ENCODE measurements at places on chromosomes 13 and 19.
A peak's percentile ranks its signal among the peaks of the same experiment; 100 is the strongest.

GRCh38 chr13:43512221-43512620, 274.6 kb downstream of the ENOX1 start:
- no peak for DNase-seq

DNA sequence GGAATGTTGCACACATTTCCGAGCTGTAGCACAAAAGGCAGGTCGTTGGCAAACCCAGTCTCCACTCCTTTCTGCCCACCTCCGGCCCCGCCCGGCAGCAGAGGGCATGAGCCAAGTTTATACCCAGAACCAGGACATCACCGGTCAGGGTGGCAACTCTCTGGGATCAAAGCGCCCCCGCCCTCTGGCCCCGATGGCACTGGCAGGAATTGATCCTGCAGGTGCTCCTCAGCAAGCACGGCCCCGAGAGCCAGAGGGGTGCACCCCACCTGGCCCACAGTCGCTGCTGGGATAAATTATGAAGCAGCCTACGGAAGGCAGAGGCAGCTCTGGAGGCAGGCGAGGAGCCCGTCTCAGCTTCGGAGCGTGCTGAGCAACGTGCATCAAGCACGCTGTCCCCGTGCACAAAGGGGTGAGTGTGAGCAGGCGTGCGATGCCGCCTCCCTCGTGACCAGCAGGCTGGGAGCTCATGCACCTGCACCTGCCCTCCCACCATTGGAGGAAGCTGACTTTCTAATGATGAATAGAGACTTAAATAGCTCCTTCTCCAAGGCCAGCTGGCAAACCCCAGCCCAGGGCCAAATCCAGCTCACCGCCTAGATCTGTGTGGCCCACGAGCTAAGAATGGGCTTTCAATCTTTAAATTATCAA, 25.7 kb downstream of the SHC2 start:
- DNase-seq = no peak

DNA sequence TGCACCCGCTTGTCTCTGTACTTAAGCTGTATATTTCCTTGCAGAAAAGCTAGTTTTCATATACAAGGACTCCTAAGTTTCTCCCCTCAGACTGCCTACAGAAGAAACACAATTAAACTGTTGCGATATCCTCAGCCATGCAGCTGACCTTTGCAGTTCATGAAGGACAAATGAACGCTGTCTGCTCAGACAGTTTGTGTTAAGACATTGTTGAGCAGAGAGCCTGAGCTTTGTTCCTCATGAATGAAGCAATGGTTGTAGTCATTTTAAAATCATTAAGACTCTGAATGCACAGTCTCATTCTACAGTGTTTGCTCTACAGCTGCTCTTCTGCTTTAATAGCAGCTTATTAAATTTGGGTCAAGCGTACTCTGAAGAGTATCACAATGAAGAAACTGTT, 23.2 kb upstream of the MAB21L1 start:
- no peak for DNase-seq

DNA sequence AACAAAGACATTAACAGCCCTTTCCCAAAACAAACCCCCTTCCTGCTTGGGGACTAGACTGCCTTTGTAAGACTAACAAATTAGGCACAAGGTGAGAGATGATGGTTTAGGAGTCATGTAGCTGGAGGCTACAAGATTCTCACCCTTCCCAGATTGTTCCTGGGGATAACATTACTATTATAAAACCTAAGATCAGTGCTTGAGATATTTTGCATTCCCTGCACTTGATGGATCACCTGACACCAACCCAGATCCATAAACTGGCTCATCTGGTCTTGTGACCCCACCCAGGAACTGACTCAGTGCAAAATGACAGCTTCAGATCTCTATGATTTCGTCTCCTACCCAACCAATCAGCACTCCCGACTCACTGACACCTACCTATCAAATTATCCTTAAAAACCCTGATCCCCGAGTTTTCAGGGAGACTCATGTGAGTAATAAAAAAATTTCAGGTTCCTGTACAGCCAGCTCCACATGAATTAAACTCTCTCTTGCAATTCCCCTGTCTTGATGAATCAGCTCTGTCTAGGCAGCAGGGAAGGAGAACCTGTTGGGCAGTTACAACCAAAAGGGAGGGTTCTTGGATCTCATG, 2.4 kb upstream of the ZNF616 start:
- peak; percentile 15 for DNase-seq

DNA sequence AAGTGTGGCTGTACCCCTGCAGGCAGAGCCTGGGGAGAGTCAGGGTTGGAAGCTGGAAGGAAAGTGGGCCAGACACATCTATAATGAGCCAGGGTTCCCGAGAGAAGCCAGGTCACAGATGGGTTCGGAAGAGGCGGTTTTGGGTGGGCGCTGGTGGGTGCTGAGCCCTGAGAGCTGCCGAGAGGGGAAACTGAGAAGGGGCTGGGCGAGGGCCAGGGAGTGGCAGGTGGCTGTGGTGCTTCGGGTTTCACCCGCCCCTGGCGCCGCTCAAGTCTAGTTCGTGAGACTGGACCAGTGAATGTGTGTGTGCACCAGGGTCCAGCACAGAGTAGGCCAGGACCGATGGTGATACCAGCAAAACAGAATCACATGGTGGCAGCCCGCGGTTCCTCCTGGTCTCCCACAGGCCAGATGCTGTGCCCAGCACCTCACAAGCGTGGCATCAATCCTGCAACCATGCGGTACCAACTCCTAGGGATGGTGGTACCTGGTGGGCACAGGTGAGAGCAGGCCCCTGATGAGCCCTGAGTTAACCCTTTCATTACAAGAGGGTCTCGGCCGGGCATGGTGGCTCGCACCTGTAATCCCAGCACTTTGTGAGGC, 1.8 kb upstream of the LRRC4B start:
- no peak for DNase-seq

DNA sequence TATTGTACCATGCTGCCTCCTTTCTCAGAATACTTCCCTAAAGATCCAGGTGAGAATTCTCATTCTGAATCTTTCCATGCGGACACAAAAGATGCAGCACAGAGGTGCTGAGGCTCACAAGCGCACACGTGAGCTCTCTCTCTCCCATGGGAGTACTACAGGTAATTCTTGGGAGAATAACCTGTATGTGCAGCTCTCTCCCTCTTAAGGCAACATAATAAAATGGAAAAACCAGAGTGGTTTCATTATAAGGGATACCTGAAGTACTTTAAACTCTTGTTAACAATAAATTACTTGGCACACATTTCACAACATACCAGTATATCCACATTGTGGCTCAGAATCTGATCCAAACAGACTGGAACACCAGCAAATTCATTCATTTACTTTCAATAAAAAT, 40.4 kb downstream of the INTS6 start:
- DNase-seq = no peak

All from HT1080 (cell line).